CD4-positive, alpha-beta T cell (primary cell): ENCODE measurements at places on chromosomes 5 and 9.

- no peak for DNase-seq
Observed at GRCh38 chr9:82791692-82792091, 271.2 kb downstream of the RASEF start.

DNA sequence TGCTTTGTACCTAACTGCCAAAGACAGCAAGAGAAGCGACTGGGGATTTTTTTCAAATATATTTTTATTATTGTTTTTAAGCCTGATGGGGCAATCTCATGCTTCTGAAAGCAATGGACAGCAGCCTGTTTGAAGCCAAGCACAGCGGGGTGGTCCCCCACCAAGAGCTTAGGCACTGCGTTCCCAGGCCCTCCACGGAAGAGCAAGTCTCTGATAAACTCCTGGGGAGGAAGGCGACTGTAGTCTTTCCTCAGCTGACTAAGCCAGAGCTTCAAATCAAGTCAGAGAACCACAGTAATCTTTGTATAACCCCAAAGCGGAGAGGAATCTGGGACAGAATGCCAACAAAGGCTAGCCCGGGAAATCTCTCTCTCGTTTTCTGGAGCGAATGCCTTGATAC lies 54.4 kb downstream of the ARSB start:
- DNase-seq: no peak

- DNase-seq: no peak
Observed at GRCh38 chr9:121252104-121252851, 15.7 kb upstream of the GSN start.

- peak; percentile 78 for DNase-seq
Observed at GRCh38 chr5:176609724-176610434, at the start of gene GPRIN1. Gene GPRIN1, minus strand, starts transcription at chr5:176610156. Its CDS starts 10,322 bp downstream, at chr5:176599834.

GRCh38 chr5:145925803-145926202 lies 10.6 kb upstream of the SH3RF2 start:
- no peak for DNase-seq

DNA sequence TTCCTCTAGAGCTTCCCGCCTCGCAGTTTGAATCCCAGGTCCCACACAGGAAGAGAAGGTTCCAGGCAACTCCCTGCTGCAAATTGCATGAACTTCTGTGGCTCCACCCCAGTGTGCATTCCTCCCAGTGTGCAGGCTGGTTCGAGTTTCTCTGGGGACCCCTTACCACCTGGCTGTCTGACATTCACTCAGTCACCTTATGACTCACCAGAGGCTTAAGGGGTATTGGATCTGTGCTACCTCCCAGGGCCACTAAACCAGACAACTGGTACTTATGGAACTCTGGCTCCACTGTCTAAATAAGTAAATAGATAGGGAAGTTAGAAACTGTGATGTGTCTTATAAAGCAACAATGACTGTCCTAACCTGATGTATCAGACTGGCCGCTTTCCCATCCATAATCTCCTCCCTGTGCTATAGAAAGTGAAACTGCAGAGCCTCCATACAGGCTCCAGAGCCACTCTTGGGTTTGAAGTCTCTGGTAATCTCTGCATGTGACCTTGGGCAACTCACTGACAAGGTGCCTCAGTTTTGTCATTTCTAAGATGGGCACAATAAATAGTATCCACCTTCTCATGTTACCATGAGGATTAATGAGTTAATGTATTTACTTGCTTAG lies 720.6 kb downstream of the SEMA5A start:
- DNase-seq: no peak

GRCh38 chr9:135574331-135574730 lies 12.8 kb downstream of the PAEP start:
- no peak for DNase-seq

DNA sequence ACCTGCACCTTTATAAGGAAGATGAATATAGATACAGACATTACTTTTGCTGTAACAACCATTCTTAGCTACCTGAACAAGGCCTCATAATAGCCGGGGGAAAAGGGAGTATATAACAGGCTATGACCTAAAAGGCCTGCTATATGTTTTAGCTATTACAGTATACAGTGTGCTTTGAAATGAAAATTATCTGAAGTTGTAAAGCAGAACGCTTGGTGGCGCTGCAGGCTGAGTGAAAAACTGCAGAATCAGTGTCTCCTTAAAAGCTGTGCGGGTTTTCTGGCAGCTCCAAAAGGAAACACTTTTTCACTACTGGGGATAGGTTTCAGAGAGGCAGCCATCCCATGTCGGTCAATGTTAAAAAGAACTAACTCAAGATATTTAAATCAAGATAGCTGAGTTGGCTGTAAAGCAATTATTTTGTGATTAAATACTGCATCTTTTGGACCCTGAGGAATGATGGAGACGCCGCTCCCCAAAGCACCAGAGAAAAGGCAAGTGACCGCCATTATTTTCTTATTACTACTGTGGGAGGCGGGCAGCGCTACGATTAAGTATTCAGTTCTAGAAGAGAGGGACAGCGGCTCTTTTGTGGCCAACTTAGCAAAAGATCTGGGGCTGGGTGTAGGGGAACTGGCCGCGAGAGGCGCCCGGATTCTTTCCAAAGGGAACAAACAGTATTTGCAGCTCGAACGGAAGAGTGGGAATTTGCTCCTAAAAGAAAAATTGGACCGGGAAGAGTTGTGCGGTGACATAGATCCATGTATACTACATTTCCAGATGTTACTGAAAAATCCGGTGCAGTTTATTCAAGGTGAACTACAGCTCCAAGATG lies 5.9 kb downstream of the PCDHB6 start:
- DNase-seq: no peak

DNA sequence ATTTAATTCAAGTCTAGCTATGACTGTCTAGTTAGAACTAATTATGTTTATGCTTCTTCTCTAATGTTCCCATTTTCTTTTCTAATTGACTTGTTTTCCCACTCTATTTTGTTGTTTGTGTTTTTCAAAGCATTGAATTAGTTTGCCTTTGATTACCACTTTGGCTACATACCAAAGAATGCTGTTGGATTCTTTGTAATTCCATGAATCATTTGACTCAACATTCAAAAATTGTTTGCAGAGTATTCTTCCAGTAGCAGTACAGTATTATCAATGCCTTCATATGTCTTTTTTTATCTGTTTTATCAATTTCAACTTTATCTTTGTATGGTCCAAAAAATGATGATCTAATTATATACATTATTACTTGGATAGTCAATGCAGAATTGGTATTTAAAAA lies 288.7 kb downstream of the RFX3 start:
- no peak for DNase-seq

GRCh38 chr9:21856301-21857094 lies 54.1 kb downstream of the MTAP start:
- no peak for DNase-seq

- DNase-seq: no peak
Observed at GRCh38 chr9:127880143-127880542, 2.7 kb upstream of the AK1 start.

GRCh38 chr5:83827111-83827557 lies 106.5 kb upstream of the HAPLN1 start:
- DNase-seq: no peak

GRCh38 chr9:132237481-132237880 lies 75.6 kb downstream of the NTNG2 start:
- DNase-seq: no peak

DNA sequence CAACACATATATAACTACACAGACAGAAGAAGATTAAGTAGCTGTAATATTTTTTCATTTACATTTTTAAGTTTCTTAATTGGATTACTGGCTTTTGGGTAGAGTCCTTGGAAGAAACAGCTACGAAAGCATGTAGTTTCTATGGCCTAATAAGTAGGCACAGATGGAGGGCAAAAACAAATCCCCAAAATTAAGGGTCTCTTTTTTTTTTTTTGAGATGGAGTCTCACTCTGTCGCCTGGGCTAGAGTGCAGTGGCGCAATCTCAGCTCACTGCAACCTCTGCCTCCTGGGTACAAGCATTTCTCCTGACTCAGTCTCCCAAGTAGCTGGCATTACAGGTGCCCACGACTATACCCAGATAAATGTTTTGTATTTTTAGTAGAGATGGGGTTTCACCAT lies 27.1 kb upstream of the MTMR12 start:
- no peak for DNase-seq

- DNase-seq: no peak
Observed at GRCh38 chr9:2545881-2546490, 75.6 kb upstream of the VLDLR start.

DNA sequence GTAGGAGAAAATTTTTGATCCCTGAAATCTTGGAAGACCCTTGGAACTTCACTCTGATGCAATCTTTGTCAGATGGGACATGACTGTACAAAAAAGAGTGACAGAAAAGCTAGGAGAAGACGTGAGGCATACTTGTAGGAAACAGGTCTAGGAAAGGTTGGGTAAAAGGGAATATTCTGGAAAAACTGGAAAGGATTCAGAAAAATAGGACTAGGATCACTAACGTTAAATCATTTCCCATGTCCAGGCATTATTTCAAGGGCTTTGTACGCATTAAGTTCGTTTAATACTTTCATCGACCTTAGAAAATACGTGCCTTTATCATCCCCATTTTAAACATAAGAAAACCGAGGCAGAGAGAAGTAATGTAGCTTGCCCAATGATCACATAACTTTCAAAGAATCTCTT lies 2.9 kb downstream of the ALDH1A1 start:
- DNase-seq: no peak

DNA sequence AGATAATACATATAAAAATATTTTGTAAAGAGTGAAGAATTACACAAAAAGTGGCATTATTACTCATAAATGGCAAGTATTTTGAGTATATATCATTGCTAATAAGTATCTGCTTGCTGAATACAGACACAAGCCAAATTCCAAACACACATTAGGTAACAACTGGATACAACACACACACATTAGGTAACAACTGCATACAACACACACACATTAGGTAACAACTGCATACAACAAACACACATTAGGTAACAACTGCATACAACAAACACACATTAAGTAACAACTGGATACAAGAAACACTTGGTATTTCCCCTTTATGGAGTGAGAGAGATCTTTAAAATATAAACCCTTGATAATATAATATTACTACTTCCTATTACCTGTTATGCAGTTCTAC lies 13.2 kb downstream of the LRRC14B start:
- DNase-seq: no peak

- no peak for DNase-seq
Observed at GRCh38 chr5:169944115-169944514, 36.2 kb downstream of the INSYN2B start.

DNA sequence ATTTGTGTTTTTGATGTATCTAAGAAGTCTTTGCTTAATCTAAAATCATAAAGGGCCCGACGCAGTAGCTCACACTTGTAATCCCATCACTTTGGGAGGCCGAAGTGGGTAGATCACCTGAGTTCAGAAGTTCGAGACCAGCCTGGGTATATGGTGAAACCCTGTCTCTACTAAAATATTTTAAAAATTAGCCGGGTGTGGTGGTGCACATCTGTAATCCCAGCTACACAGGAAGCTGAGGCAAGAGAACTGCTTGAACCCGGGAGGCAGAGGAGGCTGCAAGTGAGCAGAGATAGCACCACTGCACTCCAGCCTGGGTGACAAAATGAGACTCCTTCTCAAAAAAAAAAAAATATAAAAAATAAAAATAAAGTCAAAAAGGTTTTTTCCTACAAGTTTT lies 9.6 kb downstream of the IL6ST start:
- DNase-seq: no peak

- no peak for DNase-seq
Observed at GRCh38 chr5:87127956-87128687, 139.6 kb upstream of the RASA1 start.

- DNase-seq: no peak
Observed at GRCh38 chr5:133508845-133509741, 103.2 kb downstream of the FSTL4 start.

- no peak for DNase-seq
Observed at GRCh38 chr5:57566914-57567313, 84.3 kb upstream of the ACTBL2 start.

DNA sequence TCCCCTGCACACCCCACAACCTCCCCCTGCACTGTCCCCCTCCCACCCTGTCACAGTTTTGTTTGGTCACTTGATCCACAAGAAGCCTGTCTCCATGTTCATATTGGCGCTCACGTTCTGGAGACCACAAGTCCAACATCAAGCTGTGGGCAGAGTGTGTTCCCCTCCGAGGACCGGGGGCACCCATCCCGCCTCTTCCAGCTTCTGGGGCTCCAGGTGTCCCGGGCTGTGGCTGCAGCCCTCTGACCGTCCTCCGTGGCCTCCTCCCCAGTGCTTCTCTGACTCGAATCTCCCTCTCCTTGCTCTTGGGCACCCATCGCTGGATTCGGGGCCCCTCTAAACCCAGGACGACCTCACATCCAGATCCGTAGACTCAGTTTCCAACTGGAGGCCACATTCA lies 49.2 kb downstream of the PLEKHG4B start:
- DNase-seq: no peak

DNA sequence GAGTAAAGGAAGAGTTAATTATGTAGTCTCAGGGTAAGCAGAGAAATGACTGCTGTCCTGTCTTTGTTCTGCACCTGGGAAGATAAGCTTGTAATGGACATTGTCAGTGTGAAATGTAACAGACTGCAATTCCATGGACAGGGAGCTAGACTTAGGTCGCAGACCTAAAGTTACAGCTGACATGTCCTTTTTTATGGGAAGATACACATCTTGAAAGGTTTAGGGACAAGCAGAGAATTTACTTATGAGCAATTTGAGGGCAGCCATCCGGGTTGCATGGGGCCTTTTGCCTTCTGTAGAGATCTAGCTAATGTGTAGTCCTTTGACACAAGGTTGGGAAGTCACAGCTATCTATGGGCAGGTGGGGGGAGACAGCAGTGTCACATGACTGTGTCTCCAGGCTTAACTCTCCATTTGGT lies 85.7 kb downstream of the SERINC5 start:
- no peak for DNase-seq

DNA sequence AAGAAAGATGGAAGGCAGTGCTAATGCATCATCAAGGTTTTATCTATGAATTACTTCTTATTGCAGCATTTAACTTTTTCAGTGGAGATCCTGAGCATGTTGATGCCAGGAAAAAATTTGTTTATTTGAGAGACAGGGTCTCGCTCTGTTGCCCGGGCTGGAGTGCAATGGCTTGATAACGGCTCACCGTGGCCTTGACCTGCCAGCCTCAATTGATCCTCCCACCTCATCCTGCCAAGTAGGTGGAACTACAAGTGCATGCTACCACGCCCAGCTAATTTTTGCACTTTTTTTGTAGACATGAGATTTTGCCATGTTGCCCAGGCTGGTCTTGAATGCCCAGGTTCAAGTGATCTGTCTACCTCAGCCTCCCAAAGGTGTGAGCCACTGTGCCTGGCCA lies 47.2 kb downstream of the AOPEP start:
- DNase-seq: no peak

- no peak for DNase-seq
Observed at GRCh38 chr5:145946112-145946861, 9.9 kb downstream of the SH3RF2 start.

- no peak for DNase-seq
Observed at GRCh38 chr5:126469536-126470316, 46.5 kb downstream of the GRAMD2B start.
